MG63 (cell line): ENCODE measurements at places on chromosomes 7 and 10. TPM values are rescaled to one million over a fixed set of nuclear protein-coding genes. Genes with fewer than 3 reads are reported as not detected.

Gene TYW1B
- 0.52 and 3.6 TPM in 2 replicates for total RNA-seq

Gene MACC1
- not detected in 2 replicates for total RNA-seq

- DNase-seq, result no peak
Observed at GRCh38 chr10:130930821-130931220, 380.7 kb downstream of the TCERG1L start.

- no peak for DNase-seq
Observed at GRCh38 chr7:12851142-12851541, 163.7 kb downstream of the ARL4A start.

DNA sequence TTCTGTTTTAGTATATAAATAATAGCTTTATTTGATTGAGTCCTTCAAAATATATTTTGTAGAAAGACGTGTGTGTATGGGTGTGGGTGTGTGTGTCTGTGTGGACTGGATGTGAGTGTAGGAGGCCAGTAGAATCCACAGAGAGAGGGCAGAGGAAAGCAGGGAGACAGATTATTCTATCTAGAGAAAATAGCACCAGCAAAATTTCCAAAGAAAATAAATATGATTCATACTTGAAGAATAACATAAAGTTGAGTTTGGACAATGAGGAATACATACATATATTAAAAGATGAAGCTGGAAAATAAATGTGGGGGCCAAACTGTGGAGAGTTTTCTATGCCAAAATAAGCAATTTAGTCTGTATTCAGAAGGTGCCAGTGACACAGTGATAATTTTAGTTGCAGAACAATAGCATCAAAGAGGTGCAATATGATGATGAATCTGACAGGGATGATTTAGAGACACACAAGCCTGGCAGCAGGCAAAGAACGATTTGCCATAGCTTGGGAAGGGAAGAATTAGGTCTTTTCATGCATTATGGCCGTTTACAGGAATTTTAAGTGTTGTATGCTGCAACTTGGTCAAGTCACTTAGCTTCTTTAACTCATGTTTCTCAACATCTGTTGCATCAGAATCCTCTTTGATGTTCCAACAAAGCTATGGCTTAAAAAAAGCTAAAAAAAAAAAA is 121.3 kb downstream of the SEMA3A start:
- DNase-seq, result peak; percentile 37

- DNase-seq, result no peak
Observed at GRCh38 chr10:93456480-93456879, 25.7 kb downstream of the MYOF start.

- DNase-seq, result no peak
Observed at GRCh38 chr7:95669513-95669912, 73.2 kb upstream of the PDK4 start.

- DNase-seq, result no peak
Observed at GRCh38 chr10:123153486-123154091, 613 bp upstream of the BUB3 start.
